ENCODE measurements at places on chromosomes 1 and 21. TPM values are rescaled to one million over a fixed set of nuclear protein-coding genes. Genes with fewer than 3 reads are reported as not detected.

IL22RA1 gene
- total RNA-seq = not detected

- no peak for DNase-seq
Measured at GRCh38 chr21:41488080-41488479, 19.9 kb downstream of the TMPRSS2 start.

- no peak for DNase-seq
Measured at GRCh38 chr1:21124846-21125245, 51.9 kb downstream of the EIF4G3 start.

DNA sequence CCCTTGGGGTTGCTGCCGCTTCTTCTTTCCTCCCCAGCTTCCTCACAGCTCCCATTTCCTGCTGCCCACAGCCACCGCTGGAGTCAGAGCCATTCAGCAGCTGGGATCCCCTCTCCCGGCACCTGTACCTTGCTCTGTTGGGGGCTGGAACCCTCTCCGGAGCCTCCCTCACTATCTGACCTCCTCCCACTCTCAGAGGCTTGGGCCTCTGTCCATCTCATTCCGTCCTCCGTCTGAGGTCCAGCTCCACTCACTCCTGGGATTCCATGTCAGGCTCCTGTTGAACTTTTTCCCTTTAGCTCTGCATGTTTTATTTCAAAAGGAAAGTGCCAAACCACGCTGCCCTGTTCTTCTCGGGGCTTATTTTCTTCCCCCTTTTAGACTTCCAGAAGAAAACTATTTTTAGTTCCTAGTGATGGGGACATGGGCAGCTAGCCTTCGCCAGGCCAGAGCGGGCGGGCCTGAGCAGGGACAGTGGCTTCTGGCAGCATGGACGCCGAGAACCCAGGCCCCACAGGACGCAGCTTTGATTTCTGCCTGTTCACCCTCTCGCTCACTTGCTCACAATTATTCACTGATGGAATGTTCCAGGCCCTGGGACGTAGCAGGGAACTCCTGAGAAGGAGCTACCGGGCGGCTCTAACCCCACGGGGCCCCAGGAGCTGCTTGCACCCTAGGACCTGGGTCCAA, 79.2 kb downstream of the ARHGEF10L start:
- no peak for DNase-seq

DNA sequence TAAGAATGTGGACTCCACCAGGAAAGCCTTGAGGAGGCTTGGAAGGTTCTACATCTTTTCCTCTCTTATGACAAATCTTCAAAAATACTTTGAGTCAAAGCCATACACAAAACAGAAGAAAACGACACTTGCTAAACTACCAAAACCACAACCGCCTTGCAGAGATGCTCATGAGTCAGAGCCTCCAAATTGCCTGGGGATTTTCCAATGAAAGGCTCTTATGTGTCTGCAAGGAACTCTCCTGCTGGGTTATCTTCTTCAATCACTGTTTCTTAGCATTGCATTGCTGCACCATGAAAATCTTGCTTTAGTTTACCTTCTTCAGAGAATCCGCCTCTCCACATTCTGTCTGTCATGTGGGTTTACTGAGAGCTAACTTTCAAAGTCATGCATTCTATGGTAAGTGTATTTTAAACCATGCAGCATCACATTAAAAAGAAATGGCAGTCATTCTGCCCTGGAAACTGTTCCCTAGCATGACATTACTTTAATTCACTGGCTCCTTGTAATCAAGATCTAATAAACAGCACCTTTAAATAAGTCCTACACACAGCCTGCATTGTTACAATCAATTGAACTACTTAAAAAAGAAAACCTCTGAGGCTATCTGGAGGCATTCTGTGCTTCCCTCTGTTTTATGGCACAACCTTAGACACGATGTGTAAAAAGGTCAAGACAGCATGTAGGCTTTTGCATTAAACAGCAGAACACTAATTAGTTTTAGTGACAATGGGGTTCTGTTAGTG, 210.0 kb upstream of the FOXD3 start:
- no peak for DNase-seq

GRCh38 chr1:91897016-91897415, 11.1 kb upstream of the TGFBR3 start:
- DNase-seq = no peak
